ENCODE measurements at places on chromosomes 4 and X.
A peak's percentile ranks its signal among the peaks of the same experiment; 100 is the strongest.

DNA sequence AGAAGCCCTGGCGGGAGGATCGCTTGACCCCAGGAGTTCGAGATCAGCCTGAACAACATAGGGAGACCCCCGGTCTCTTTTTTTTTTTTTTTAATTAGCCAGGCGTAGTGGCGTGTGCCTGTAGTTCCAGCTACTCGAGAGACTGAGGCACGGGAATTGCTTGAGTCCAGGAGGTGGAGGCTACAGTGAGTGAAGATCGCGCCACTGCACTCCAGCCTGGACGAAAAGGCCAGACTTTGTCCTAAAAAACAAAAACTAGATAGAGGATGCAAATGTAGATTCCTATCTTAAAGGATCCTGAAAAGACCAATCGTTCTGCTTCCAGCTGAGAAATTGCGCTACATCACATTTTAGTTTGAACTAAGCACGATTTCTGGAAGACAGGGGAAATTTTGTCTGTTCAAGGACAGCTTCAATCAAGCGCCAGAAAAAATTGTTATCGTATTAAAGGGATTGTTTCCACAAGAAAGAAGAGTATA is 627 bp upstream of the HSD17B11 start:
- no peak for DNase-seq

- peak; percentile 5 for DNase-seq
Measured at GRCh38 chr4:181127171-181127570, 1116.0 kb upstream of the TENM3 start.

DNA sequence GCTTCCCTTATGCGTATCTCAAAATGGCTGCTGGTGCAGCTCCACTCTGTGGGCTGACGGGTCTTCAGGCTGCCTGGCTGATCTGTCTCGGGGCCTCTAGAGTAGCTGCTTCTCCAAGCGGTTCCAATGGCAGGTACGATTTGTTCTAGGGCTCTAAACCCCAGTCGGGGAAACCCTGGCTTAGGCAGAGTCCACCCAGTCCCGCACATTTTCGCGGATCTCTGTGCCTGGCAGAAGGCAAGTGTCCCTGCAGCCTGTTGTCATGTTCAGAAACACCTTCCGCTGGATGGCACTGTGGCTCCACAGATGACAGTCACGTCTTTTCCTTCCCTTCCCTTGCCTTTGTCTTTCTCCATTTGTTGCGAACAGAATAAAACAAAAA is 54.4 kb downstream of the NBDY start:
- no peak for DNase-seq

DNA sequence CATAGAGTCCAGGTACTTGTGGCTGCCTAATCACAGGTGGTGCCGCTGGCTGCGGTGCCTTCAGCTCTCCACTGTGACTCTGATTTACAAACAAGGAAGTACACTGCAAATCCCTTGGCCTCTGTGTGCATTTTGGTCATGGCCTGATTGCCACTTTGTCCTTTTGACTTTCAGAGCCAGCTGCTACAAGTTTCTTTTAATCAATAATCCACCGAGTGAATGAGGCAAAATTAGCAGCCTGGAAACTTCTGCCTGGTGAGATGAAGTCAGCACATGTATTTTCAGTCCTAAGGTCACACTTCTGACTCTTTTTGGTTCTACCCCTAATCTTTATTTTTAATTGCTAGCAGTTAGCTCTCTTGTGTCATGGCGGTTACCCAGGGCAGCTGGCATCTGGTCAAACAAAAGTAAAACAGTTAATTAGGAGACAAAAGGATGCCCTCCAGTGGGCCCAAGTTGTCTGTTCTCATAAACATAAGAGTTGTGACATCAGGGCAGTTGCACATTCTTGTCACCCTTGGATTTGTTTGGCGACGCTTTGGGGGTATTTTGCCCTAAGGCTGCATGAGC is 62.3 kb upstream of the LNX1 start:
- peak; percentile 42 for DNase-seq

DNA sequence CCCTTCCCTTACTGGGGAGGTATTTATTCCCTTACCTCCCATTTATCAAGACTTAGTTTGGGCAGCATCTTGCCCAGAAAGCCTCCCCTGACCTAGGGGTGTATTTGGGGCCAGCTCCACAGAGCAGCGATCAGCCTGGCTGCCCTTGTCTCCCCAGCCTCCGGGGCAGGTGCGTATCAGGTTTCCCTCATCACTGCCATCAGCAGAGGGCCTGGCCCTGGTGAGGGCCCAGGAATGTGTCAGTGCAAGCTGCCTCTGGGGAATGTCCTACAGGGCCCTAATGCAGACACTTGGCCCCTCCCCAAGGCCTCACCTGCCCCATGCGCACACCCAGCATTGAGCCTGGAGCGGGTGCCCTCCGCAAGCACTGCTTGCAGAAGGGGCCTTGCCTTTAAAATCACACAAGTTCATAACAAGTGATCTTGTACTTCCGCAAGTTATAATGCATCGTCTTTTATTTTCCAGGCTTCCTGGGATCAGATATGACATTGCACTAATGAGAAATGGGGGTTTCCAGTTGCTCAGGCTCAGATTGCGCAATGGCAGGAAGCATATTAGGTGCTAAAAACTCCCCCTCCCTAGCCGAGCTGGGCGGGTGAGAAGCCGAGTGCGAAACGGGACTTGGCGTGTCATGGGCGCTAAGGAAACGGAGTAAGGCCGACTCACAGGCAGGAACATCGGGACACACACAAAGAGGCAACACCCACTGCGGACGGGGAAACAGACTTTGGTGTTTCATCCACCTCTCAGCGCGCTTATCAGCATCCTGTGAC is 25.4 kb upstream of the AFAP1 start:
- peak; percentile 64 for DNase-seq
